Amniotic epithelial cell (primary cell): ENCODE measurements at places on chromosomes 5 and 9.

- DNase-seq: peak; percentile 93
Observed at GRCh38 chr9:110767559-110768063, 99.0 kb downstream of the MUSK start.

GRCh38 chr5:106728208-106728607 is 942.5 kb downstream of the EFNA5 start:
- no peak for DNase-seq

DNA sequence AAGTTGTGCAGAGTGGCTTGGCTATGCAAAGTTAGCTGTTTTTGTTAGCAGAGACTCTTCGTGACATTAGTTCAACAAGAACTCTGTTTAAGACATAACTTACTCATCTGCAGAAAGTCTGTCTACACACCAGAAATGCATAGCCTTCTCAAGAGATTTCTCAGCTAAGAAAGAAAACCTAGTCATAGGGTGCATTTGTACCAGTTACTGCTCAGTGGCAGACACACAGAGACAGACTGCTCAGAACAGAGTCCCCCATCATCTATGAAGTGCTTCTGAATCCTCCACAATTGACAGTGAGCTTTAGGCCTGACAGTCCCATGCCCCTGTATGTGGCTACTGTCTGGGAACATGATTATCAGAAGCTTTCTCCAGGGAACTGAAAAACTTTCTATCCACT is 56.1 kb upstream of the IFNK start:
- no peak for DNase-seq

DNA sequence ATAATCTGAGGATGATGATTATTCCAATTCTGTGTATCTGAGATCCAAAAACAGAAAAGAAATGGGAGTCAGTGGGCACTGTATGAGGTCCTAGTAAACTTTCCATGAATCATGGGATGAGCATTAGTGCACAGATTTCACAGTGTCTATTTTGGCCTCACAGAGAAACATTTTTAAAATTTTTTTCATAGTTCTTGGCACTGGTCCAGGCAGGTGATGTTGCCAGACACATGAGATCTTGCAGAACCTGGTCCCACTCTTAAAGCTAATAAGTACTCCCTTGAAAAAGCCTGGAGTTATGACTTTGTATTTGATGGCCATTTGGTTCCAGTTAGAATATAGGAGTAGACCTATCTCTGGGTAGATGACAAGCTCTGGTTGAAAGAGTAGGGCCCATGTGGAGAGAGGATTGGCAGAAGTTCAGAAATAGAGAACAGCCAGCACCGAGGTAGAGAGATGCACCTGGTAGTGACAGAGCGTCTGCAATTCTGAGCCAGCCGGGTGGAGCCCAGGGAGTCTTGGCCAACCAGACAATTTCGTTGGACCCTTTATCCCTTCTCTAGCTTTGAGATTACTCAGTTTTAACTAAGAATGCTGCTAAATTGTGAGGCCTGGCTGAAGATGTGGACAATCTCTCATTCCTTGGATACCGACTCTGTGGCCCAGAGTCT is 6.3 kb upstream of the TNFSF15 start:
- no peak for DNase-seq

DNA sequence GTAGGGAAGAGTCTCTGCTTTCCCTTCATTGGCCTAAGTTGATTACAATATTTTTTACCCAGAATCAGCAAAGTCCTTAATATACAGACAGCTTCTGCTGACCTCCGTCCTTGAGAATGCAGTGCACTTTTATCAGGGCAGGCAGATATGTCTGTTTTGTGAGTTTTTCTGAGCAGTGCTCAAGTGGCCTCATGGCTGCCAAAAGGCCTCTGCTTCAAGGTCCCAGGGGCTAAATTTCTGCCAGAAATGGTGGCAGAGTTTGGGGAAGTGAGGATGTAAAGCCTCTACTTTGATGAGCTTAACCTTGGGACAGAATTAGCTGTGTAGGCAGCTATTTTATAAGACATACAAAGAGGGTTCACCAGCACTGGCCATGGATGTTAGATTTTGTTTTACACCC is 275.8 kb downstream of the ADAMTSL1 start:
- no peak for DNase-seq

GRCh38 chr9:18473652-18474279 is at the start of gene ADAMTSL1:
TSS of gene ADAMTSL1 (plus strand) at chr9:18474153. CDS start at chr9:18474233, 80 bp downstream.
- DNase-seq: no peak
